ENCODE measurements at places on chromosomes 11 and 22.

DNA sequence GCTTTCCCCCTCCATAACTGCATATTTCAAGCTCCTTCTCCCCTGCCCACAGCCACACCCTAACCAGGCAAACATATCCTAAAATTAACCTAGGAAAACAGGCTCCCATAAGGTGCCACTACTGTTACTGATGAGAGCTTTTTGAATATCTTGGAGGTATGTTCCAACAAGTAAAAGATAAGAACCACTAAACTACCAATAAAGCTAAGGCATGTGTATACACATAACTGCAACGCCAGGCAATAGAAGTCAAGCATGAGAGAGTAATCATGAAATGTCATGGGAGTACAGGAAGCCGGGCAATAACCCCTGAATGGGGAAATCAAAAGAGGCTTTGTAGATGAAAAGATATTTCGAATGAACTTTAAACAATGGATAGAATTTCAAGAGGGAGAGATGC is 9.3 kb downstream of the MMP13 start:
- peaks cover 3% of the 10 kb centered on the region for H3K27me3 ChIP-seq
- no peak overlapping the region for H3K27ac ChIP-seq
- no peaks in the 10 kb centered on the region for H3K4me1 ChIP-seq
- no peak overlapping the region for H3K4me3 ChIP-seq
- DNase-seq = no peak

DNA sequence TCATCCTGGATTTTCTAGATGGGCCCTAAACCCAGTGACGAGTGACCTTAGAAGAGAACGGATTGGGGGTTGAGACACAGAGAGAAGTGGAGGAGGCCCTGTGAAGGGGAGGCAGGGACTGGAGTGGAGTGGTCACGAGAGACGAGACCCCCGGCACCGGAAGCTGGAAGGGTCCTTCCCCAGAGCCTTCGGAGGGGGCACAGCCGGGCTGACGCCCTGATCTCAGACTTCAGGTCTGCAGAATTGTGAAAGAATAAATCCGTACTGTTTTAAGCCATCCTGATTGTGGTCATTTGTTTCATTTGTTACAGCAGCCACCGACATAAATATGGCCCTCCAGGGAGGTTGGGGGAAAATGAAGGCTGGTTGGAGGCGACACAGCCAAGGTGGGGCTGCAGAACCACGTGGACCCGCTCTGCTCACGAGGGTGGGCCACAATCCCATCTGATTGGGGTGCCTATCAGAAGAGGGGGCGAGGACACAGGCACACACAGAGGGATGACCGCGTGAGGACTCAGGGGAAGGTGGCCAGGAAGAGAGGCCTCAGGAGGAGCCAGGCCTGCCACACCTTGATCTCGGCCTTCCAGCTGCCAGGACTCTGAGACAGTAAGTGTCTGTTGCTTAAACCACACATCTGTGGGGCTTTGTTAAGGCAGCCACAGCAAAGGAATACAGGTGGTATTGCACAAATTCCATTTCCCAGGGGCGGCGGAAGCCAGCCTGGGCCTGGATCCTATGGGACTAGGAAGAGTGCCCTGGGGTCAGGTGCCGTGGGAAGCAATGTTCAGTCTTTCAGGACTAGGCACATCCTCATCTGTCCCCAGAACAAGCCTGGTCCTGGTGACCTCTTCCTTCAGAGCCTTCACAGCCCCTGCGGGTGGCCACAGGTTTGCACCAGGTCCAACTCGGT is 73.3 kb upstream of the SHANK2 start:
- H3K4me1 ChIP-seq = no peaks in the 10 kb centered on the region
- H3K27ac ChIP-seq = no peak overlapping the region
- no peak for DNase-seq
- peaks cover 4% of the 10 kb centered on the region for H3K27me3 ChIP-seq
- no peak overlapping the region for H3K4me3 ChIP-seq
- no peaks in the 10 kb centered on the region for H3K36me3 ChIP-seq

GRCh38 chr11:124832571-124832970 is 32.4 kb upstream of the MSANTD2 start:
- H3K36me3 ChIP-seq = no peaks in the 10 kb centered on the region
- no peak for DNase-seq
- peaks cover 9% of the 10 kb centered on the region for H3K4me1 ChIP-seq
- H3K27ac ChIP-seq = no peak overlapping the region

DNA sequence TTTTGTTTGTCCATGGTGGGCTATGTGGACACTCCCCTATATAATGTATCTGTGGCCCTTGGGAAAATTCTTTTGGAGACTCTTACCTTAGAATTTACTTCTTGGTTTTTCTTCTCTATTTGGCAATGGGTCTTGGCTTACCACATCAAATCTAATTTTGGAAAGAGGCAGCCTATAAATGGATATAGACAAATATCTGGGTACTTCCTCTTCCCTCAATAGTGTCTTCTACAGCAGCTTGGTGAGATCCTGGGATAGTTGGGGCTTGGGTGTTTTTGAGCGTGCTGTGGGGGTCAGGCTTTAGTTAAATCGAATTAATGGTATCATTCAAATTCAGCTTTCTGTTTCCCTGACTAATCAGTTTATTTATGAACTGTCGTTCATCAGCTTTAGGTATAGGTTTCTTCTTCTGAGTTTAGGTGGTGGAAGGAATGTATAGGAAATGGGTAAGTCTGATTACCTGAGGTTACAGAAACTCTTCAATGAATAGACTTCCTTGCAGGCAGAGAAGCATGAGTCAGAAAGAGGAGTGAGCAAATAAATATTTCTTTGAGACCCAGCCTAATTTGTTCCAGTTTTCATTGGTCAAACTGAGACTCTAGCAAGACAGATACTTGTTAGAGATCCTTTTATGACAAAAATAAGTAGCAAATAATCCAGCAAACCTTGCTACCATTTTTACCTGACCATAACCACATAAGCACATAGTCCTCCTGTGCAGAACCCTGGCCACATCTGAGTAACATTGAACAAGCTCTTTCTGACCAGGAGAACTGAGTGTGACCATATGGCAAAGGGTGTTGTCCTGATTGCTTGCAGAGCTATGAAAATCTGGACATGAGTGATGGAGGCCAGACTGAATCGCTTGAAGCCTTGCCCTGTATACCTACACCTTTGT is 68.6 kb upstream of the SORL1-AS1 start:
- peak overlapping the region; percentile 72 for H3K27ac ChIP-seq
- DNase-seq = no peak
- peaks cover 43% of the 10 kb centered on the region for H3K4me1 ChIP-seq
- H3K4me3 ChIP-seq = no peak overlapping the region
- H3K27me3 ChIP-seq = no peaks in the 10 kb centered on the region

GRCh38 chr11:59426361-59427067 is at the start of gene OR5A2:
Gene OR5A2 (minus strand): TSS chr11:59426413. CDS start chr11:59422953, 3,460 bp downstream.
- DNase-seq = no peak
- no peak within 1 kb of the TSS for H3K27ac ChIP-seq
- peaks cover 1% of the 10 kb centered on the region for H3K27me3 ChIP-seq
- no peaks in the 10 kb centered on the region for H3K36me3 ChIP-seq

DNA sequence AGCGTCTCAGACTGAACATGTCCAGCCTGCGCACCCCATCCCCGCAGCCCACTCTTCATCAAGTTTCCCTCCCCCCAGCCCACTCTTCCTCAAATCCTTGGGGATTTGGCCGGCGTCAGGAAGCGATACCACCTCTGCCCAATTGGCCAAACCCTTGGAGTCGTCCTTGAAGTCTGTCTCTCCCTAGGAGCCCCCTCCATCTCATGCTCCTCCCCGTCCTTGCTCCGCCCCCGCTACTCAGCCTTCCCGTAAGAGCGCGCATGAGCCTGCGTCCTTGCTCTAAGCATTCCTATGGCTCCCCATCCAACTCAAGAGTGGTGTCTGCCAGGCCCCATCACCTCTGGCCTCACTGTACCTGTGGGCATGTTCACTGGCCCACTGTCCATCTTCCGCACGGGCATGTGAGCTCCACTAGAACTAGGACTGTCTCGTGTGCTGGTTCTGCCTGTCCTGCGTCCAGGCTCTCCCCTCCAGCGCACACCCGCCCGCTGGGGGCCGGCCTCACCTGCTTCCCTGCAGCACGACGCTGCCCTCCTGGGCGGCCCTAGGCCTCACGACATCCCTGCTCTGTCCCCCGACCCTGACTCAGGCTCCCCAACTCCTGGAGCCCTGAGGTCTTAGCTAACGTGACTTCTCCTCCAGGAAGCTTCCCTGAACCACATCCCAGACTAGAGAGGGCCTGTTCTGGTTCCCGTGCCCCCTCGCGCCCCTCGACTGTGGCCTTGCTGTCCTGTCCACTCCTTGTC is 30.5 kb upstream of the TTLL12 start:
- no peaks in the 10 kb centered on the region for H3K36me3 ChIP-seq
- no peak for DNase-seq
- H3K27me3 ChIP-seq = no peaks in the 10 kb centered on the region
- no peak overlapping the region for H3K27ac ChIP-seq

GRCh38 chr11:72326151-72326848 is 82.3 kb upstream of the PHOX2A start:
- peaks cover 18% of the 10 kb centered on the region for H3K4me1 ChIP-seq
- peak overlapping the region; percentile 86 for H3K27ac ChIP-seq
- H3K4me3 ChIP-seq = no peak overlapping the region
- peak; percentile 13 for DNase-seq

DNA sequence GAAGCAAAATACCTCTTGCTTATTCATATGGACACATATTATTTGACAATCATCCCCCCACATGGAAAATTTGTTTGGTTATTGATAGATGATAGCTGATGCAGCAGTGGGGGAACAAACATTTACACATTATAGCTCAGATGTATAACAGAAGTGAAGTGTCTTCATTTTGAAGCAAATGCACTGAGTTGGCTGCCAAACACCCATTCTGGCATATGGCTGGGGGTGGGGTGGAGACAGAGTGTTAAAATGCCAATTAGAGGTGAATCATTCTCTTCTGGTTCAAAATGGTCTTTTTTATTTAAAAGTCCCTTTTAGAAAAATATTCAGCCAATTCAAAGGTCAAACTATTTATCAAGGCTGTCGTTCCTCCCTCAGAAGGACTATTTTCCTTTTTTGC is 157.3 kb upstream of the TRPC6 start:
- H3K27ac ChIP-seq = no peak overlapping the region
- no peak for DNase-seq
- no peaks in the 10 kb centered on the region for H3K4me1 ChIP-seq

GRCh38 chr11:23406131-23406819 is 546.0 kb upstream of the CCDC179 start:
- DNase-seq = no peak
- no peaks in the 10 kb centered on the region for H3K4me1 ChIP-seq
- H3K27ac ChIP-seq = no peak overlapping the region
- H3K36me3 ChIP-seq = no peaks in the 10 kb centered on the region
- no peaks in the 10 kb centered on the region for H3K27me3 ChIP-seq
- no peak overlapping the region for H3K4me3 ChIP-seq

- DNase-seq = no peak
- H3K36me3 ChIP-seq = peaks cover 14% of the 10 kb centered on the region
- no peaks in the 10 kb centered on the region for H3K4me1 ChIP-seq
These were observed 23.4 kb downstream of the C2CD3 start for GRCh38 chr11:74147199-74147929.

DNA sequence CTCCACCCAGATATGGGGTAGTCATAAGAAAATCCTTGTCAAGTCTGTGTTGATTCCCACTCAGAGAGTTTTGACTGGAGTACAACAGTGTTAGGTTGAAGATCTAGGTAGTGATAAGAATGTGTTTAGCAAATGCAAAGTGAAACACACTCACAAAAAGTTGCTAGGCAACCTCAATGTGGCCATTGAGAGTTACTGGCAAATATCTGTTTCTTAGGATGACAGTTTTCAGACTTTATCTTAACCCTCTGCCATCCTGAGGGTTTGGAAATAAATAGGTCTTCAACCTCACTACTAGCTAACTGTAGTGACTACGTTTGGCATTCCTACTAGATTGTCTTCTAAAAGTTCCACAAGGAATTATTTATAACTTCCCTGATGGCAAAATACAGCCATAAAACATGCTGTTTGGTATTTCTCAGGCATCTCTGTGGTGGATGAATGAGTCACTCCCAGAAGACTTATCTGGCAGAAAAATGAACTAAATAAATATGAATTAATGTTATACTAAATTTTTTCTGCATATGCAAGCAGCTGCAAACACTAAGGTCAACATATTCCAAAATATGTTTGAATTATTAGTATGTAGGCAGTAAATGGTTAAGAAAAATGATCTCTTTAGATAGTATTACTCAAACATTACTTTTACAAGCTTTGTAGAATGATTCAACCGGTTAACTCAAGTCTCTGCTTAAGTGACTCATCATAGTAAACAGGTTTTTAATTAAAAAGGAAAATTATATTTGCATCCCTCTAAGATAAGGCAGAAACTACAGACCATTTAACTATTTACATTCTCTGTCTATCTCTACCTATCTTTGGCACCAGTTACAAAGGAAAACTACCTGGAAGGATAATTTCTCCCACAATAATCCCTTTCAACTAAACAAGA is 17.1 kb upstream of the SYTL2 start:
- H3K4me3 ChIP-seq = no peak overlapping the region
- no peaks in the 10 kb centered on the region for H3K36me3 ChIP-seq
- H3K27ac ChIP-seq = peak overlapping the region; percentile 27
- H3K4me1 ChIP-seq = peaks cover 50% of the 10 kb centered on the region

GRCh38 chr11:105401269-105401809 is 208.5 kb upstream of the GRIA4 start:
- H3K4me1 ChIP-seq = no peaks in the 10 kb centered on the region
- no peak overlapping the region for H3K4me3 ChIP-seq
- no peak for DNase-seq
- H3K27me3 ChIP-seq = peaks cover 2% of the 10 kb centered on the region
- no peak overlapping the region for H3K27ac ChIP-seq

Data from activated naive CD8-positive, alpha-beta T cell treated with anti-CD3 and anti-CD28 coated beads, Interleukin-2, amount 50 U/mL, for 24 hours (primary cell).